ENCODE measurements at places on chromosomes 13 and 19.

- DNase-seq: no peak
Measured at GRCh38 chr19:42150364-42150763, 18.1 kb upstream of the POU2F2 start.

GRCh38 chr19:10748927-10749434 is 31.1 kb downstream of the DNM2 start:
- no peak for DNase-seq

DNA sequence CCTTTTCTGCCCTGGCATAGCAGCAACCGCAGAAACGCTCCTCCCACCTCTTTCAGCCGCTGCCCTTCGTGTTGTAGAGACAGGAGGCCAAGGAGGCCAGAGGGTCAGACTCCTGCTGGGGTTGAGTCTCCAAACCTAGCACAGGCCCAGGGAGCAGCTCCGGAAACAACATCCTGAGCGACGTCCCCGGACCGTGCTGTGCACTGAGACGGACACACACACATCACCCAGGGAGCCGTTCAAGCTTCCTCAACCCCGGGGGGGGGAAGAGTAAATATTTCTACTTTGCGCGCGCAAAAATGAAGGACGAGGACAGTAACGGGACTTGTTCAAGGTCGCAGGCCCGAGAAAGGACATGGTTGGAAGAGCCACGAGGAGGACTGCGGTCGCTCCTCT is 657 bp downstream of the ZNF550 start:
- DNase-seq: no peak

DNA sequence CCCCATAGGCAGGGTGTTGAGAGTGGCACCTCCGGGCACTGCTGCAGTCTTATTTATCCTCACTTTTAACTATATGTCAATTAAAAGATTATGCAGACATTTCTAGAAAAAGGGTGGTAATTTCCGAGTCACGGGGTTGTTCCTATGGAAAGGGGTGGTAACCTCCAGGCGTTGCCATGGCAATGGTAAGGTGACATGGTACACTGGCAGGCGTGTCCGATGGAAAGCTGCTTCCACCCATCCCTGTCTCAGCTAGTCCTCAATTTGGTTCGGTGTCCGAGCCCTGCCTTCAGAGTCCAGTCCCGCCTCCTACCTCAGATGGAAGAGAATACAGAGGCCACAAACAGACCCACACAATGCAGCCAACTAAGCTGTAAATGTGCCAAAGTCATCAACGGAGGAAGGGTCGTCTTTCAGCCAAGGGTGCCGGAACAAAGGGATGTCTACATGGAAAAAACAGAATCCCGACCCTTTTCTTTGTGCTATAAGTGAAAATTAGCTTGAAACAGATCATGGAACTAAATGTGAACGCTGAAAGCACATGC is 72.6 kb upstream of the C13orf46 start:
- no peak for DNase-seq

DNA sequence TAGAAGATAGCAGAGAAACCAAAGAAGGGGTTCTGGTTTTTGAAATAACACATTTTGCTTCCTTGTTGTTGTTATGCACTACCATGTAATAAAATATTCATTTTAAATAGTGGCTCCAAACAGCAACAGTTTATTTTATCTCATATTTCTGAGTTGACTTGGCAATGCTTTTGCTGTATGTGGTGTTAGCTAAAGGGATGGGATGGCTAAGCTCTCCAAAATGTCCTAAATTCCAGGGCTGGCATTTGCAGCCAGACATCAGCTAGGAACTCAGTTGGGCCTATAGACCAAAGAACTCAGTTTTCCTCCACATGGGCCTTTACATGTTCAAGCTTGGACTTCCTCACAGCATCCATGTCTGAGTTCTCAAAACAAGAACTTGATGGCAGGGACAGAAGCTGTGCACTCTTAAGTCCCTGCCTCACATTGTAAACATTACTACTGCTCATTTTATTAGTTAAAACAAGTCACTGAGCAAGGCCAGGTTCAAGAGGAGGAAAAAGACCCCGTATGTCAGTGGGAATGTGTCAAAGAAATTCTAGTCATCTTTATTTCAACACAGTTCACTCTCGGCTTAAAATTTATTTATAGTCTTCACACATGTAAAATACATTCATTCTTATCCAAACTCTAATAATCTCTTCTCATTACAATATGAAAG is 819.3 kb upstream of the PCDH20 start:
- DNase-seq: no peak

DNA sequence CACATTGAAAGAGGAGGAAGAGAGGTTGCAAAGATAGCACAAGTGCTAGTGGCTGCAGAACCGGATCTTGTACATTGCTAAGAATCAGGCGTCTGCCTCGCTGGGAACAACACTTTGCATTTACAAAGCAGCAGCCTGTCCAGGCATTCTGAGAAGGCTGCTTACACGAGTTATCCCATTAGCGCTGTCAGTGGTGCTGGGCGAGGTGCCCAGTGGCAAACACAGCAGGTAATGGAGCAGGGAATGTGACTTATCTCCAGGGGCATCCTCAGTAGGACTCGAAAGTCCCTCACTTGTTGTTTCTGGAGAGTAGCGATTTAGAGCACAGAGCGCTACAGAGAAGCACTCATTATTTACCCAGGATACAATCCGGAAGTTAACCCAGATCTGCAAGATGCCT is 209.6 kb downstream of the OLFM4 start:
- DNase-seq: no peak

GRCh38 chr13:23990455-23990854 is 93.2 kb upstream of the C1QTNF9B start:
- no peak for DNase-seq

DNA sequence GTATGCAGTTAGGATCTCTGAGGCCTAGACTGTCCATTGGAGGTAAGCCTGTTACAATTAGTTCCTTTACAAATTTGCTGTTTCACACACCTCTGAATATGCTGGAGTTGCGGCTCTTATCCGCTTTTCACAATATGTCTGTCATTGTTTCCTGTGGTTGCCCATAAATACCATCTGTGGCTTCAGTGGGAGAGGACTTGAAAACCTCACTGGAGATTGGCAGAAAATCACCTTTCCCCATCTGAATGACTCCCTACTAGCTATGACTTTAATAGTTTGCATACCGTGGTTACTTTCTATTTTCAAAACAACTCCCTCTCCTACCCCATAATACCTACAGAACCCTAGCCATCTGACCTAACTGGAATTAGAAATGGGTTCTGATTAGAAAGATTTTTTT is 454.3 kb downstream of the PCDH17 start:
- DNase-seq: no peak

GRCh38 chr19:19475849-19476828 is 39.2 kb downstream of the TSSK6 start:
- no peak for DNase-seq

DNA sequence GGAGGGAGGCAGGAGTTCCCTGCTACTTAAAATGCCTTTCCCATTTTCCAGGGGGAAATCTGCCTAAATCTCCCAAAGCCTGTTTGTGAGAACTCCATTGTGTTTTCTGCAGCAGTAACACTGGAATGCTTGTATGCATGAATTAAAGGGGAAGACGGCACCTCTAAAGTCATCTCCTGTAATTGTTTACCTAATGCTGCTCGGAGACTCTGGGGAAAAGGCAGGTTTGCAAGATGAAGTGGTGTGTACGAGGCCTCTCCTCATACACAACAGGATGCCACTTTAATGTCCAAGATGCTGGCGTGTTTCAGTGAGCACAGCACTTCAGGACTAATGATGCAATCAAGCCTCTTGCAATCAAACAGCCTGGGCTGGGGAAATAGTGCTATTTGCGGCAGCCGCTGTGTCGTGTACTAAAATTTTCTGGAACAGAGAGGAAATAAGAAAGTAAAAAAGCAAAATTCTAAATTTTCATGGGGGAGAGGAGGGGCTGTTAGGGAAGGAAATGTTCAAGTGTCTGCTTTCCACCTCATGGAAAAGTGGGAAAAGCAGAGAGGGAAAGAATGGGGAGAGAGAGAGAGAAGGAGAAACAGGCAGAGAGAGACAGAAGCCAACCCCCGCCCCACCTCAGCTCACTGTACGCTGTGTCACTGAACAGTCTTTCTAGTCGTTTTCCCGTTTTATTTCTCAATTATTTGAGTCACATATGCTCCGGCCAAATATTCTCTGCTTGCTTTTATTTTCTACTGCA is 32.9 kb downstream of the TSHZ3 start:
- no peak for DNase-seq

DNA sequence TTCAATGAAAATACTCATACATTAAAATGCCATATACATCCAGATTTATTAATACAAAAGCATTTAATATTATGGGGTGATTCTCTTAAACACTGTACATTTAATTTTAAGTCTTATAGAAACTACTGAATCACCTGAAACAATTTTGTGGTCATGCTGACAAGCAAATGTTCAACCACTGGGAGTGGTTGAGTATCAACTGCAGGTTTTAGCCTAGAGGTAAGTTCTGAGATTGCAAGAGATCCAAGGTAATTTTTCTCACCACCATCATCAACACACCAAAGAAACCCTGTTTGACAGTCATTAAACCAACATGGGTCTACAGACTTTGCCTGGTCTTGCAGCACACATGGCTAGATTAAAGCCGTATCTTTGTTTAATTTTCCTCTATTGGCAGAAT is 196.3 kb downstream of the LHFPL6 start:
- DNase-seq: no peak

DNA sequence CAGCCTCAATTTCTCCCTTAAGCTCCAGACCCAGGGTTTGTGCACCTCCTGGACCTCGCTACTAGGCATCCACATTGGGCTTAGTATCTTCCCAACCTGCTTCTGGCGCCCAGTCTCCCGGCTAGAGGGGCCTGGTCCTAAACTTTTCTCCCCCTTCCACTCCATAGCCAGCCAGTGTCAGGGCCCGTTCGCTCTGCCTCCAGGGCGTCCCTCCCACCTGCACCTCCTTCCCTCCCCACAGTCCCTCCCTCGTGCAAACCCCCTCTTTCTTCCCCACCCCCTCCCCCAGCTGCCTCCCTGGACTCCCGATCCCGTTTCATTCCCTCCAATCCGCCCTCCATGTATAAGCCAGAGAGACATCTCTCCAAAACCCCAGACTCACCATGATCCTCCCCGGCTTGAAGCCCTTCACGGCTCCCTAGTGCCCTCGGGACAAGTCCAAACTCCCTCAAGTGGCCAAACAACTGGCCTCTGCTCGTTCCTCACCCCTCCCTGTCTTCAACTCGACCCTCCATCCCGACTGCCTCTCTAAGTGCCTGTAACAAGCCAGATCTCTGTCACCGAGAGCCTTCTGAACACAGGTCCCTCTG is 997 bp upstream of the SAMD4B start:
- no peak for DNase-seq

- no peak for DNase-seq
Measured at GRCh38 chr19:33410915-33411401, 37.4 kb downstream of the CEBPG start.

- DNase-seq: no peak
Measured at GRCh38 chr19:47626238-47626637, 17.3 kb downstream of the BICRA start.

GRCh38 chr19:11673608-11674041 is 65.1 kb downstream of the ZNF823 start:
- DNase-seq: no peak

GRCh38 chr13:96223231-96223630 is 133.3 kb downstream of the HS6ST3 start:
- no peak for DNase-seq

DNA sequence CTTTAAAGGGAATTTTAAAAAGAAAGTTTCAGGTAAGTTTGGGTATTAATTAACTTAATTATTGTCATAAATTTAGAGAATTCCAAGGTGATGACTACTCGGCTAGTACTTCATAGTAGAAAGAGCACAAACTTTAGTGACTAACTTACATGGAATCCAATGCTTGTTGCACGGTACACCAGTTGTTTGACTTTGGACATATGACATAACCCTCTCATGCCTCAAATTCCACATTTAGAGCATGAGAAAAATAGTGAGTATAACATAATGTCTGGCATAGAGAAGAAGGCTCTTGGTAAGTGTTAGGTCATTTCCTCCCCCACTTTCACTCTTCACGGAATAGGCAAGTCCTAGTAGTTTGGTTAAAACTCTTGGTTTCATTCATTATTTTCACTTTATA is 1249.4 kb upstream of the SLC10A2 start:
- DNase-seq: no peak

- no peak for DNase-seq
Measured at GRCh38 chr13:100674572-100674871, at the start of gene TMTC4. TSS of gene TMTC4 (minus strand) at chr13:100674795. CDS start at chr13:100670362, 4,433 bp downstream.

GRCh38 chr19:29515233-29515619 is 10.6 kb upstream of the VSTM2B start:
- no peak for DNase-seq

- no peak for DNase-seq
Measured at GRCh38 chr19:2042485-2043250, 8.4 kb downstream of the MKNK2 start.

DNA sequence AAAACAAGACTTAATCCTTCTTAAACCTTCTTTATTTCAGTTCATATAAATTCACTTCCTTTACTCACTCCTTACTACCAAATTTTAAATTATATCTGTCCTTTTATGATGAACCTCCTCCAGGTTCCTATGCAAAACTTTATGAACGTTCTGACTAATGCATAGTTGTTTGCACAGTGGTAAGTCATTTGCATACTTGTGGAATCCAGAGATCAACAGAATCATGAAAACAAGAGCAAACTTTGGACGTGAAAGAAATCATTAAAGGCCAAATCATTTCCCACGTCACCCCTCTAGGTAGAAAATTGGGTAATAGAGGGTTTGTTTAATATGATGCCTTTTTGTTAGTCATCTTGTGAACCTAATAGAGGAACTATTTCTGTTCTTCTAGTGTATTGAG is 32.3 kb upstream of the MYCBP2 start:
- DNase-seq: no peak

DNA sequence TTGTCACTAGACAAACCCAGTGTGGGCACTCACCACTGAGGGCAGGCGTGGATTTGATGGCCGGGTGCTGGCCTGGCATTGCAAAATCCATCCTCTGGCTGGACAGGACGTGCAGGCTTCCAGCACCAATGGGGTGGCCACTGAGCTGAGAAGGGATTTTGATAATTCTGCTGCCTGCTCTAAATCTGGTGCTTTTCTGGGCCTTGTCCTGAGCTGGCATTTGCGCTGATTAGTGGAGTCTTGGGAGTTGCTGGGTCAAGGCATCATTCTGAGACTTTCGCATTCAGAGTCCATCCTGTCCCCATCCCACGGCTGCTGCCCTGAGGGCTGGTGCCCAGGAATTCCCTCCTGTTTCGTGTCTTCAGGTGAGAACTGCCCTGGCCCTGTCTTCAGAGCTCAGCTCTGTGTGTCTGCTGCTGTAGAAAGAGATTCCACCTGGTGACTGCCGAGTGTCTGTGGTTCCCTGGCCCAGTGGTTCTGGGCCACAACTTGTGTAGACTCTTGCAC is 65.9 kb upstream of the MCF2L start:
- no peak for DNase-seq

- no peak for DNase-seq
Measured at GRCh38 chr13:113562844-113563243, 21.7 kb upstream of the TFDP1 start.
